Tibial nerve (tissue), 4 donors: ENCODE measurements at places on chromosomes 7 and 10.

- no peak for DNase-seq
Measured at GRCh38 chr10:88964869-88965415, 12.4 kb upstream of the ACTA2 start.

DNA sequence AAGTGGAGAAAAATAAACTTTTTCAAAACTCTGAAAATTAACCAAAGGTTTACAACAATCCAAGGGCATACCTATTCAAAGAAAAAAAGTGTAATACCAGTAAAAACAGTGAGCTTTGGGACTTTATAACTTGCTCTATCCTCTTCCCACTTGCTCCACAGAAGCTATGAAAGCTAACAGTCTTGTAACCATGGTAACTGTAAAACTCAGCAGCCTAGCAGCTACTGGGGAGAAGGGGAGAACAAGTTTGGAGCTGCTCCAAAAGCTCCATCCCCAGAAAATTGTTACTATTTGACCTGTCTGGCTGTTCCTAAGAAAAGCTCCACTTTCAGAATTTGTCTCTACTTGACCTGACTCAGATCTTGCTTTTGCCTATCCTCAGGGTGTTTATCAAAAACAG is 191.5 kb downstream of the OTUD1 start:
- DNase-seq: no peak

DNA sequence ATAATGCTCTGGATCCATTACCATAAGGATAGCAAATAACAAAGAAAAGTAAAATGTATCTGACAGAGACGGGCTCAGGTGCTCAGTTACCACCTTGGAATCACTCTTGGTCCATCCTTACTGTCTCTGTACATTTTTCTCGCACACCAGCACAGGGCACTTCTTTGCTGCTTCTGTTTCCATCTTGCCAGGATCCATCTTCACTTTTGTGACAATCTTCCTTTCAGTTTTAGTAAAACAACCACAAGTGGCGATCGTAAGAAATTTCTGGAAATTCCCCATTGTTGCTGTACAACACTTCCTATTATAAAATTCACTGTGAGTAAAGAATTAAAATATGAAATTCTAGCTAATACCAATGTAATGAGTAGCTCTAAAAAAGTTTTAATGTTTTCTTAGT is 695.5 kb downstream of the GRM8 start:
- no peak for DNase-seq

- no peak for DNase-seq
Measured at GRCh38 chr7:77879272-77879671, 80.7 kb downstream of the PHTF2 start.

GRCh38 chr7:92303761-92304160 is 58.0 kb downstream of the ANKIB1 start:
- no peak for DNase-seq

DNA sequence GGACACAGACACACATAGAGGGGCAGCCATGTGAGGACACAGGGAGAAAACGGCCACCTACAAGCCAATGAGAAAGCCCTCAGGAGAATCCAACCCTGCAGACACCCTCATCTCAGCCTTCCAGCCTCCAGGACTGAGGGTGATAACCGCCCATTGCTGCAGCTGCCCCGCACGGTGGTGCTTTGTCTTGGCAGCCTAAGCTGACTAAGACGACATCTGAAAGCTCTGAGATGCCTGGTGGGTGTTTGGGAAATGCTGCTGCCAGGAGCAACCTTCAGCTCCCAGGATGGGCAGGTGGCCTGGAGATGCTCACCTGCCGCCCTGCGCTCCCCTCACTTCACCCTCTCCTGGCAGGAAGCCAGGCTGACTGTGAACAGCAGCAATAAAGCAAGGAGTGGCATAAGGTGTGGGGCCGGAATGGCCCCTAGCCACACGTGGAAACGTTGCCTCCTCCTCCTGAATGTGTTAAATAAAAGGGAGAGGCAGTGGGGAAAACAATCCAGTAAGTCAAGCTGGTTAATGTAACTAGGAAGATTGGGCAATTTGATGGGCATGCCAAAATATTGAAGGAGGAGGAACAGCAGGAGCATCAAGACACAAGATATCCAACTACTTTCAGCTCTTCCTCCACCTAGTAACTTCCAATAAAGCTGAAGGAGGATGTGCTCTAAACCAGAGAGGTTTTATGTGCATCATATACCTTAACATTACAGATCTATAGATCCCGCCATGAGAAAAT is 121.5 kb downstream of the TNS3 start:
- no peak for DNase-seq
